ENCODE measurements at places on chromosomes 4 and X.

DNA sequence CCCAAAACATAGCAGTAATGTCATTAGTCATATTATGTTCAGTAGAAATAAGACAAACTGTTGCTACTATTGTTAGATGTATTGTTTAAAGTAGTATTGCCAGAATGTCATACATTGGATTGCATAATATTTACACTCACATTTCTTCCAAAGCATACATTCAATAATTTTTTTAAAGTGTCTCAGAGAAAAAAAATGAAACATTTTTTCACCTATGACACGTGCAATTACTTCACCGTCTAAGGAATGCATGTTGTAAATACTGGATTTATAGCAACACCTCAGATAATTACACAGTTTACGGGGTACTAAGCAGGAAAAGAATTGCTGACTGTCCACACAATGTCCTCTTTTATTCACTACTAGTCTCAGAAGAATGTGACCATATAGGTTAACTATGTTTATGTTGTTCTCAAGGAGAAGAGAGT, 162.1 kb downstream of the PCDH18 start:
- DNase-seq, result no peak

- DNase-seq, result no peak
Measured at GRCh38 chr4:119142833-119143232, 7.2 kb downstream of the MYOZ2 start.

DNA sequence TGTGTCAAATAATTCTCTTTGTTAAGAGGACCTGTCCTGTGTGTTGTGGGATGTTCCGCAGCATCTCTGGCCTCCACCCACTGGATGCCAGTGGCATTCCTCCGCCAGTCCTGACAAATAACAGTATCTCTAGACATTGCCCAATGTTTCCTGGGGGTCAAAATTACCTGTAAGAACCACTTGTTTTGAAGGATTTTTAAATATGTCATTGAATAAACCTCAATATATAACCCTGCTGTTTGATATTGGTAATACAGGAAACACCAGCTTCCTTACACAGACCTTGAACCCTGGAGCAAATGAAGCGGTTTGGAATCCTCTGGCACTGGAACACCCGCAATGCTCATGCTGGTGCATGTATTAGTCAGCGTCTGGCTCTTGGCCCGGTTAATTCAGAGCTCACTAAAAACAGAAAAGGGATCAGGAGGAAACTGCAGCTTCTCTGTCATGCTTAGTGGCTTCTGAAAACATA, 101.3 kb downstream of the TBL1X start:
- DNase-seq, result no peak

DNA sequence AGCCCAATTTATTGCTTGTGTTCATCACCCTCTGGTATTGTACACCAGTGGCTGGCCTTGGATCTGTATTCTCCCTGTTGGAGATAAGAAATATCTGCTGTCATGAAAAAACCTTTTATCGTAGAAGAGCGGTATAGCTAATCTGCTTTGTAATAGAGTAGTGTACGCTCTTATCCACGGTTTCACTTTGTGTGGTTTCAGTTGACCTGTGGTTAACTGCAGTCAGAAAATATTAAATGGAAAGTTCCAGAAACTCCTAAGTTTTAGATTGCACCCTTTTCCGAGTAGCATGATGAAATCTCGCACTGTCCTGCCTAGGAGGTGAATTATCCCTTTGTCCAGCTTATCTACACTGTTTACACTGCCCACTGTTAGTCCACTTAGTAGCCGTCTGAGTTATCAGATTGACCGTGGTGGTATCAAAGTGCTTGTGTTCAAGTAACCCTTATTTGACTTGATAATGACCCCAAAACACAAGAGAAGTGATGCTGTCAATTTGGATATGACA, 42.4 kb downstream of the KDM6A start:
- no peak for DNase-seq

DNA sequence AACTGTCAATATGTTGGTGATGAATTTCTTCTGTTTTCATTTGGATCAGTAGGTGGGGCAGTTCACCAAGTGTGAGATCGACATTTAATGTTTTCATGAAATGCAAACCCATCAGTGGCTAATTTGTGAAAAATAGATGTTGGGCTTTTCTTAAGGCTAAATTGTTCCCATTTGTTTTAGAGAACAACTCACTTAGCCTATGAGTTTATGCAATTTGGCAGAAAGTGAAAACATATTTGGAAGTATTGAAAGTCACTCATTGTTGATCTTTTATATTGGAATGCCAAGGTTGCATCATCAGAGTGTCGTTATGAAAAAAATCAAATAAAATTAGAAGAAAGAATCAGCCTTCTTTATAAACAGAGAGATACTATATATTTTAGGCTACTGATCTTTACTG, 132.4 kb downstream of the RPA4 start:
- no peak for DNase-seq

DNA sequence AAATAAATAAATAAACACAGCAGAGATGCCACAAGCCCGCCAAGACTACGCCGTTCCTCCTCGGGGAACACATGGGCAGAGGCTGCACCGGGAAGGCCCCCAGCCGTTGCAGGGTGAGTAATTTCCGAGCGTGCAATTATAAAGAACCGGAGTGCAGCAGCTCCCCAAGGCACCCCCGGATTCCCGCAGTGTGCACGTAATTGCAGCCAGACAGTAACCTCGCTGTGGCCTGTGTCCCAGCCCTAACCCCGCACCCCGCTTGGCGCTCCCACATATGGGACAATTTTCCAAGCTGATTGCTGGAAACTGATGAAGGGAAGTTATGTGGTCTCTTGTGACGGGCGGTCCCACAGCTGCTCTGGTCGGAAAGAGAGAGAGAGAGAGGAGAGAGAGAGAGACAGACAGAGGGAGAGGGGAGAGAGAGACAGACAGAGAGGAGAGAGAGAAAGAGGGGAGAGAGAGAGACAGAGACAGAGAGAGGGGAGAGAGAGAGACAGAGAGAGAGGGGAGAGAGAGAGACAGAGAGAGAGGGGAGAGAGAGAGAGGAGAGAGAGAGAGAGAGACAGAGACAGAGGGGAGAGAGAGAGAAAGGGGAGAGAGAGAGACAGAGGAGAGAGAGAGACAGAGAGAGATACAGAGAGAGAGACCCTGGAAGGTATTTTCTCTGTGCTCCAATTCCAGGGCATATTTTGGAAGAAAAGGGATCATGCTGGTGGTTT, 275.4 kb downstream of the SHOX start:
- no peak for DNase-seq

GRCh38 chr4:173531086-173531965, 1.3 kb upstream of the HAND2 start:
- no peak for DNase-seq

GRCh38 chrX:136322064-136322463, 21.3 kb downstream of the ADGRG4 start:
- DNase-seq, result no peak

GRCh38 chrX:53321230-53321942, 40.0 kb upstream of the IQSEC2 start:
- DNase-seq, result no peak

DNA sequence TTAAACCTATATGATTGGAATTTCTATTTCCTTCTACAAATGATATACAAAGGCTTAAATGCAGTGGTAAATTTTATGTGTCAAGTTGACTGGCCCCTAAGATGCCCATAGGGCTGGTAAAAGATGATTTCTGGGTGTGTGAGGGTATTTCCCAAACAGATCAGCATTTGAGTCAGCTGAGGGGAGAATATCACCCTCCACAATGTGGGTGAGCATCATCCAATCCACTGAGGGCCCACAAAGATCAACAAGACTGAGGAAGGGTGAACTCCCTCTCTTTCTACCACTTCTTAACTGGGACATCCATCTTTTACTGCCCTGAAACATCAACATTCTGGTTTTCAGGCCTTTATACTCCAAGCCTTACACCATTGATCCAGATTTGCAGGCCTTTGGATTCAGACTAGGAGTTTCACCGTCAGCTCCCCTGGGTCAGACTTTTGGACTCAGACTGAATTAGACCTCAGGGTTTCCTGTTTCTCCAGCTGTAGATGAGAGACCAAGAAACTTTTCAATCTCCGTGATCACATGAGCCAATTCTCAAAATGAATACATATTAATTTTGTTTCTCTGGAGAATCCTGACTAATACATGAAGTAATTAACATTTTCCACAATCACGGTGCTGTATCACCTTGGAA, 1020.7 kb upstream of the SLIT2 start:
- no peak for DNase-seq

All from naive B cell (primary cell).